Activated CD8-positive, alpha-beta T cell treated with anti-CD3 and anti-CD28 coated beads, Interleukin-2, amount 10 ng/mL, durations not matched to agents 7 days and 5 days (primary cell): ENCODE measurements at places on chromosomes 6 and 20.

GRCh38 chr6:14211562-14211942, 94.0 kb downstream of the CD83 start:
- H3K4me1 ChIP-seq, result peaks cover 19% of the 10 kb centered on the region
- no peaks in the 10 kb centered on the region for H3K27me3 ChIP-seq
- DNase-seq, result peak; percentile 40
- peak overlapping the region; percentile 80 for H3K4me3 ChIP-seq
- peaks cover 2% of the 10 kb centered on the region for H3K36me3 ChIP-seq
- peak overlapping the region; percentile 85 for H3K27ac ChIP-seq

- no peak overlapping the region for H3K4me3 ChIP-seq
- no peaks in the 10 kb centered on the region for H3K36me3 ChIP-seq
- no peak overlapping the region for H3K27ac ChIP-seq
- DNase-seq, result no peak
Observed at GRCh38 chr6:147808640-147809039, 300.1 kb downstream of the SAMD5 start.

GRCh38 chr6:166619912-166620311, 7.1 kb downstream of the RPS6KA2 start:
- no peaks in the 10 kb centered on the region for H3K36me3 ChIP-seq
- no peaks in the 10 kb centered on the region for H3K4me1 ChIP-seq
- DNase-seq, result no peak
- H3K4me3 ChIP-seq, result no peak overlapping the region
- no peak overlapping the region for H3K27ac ChIP-seq
- peaks cover 20% of the 10 kb centered on the region for H3K27me3 ChIP-seq

DNA sequence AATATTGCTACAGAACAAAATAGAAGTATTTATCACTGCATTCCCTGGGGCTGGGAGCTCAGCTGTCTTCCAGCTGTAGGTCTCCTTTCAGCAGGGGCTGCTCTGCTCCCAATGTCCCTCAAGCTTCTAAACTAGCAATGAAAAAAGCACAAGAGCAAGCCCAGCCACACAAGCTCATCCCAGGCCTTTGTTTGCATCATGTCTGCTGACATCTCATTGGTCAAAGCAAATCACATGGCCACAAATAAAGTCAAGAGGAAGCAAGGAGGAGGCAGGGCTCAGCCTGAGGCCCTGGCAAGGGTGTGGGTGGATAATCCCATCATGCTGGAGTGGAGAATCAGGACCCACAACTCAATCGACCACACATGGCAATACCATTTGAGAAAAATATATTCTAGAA, 2.2 kb upstream of the BFSP1 start:
- H3K27me3 ChIP-seq, result peaks cover 25% of the 10 kb centered on the region
- H3K27ac ChIP-seq, result no peak overlapping the region
- peaks cover 39% of the 10 kb centered on the region for H3K4me1 ChIP-seq
- DNase-seq, result peak; percentile 44
- H3K36me3 ChIP-seq, result no peaks in the 10 kb centered on the region

GRCh38 chr6:108727966-108728730, 120.1 kb upstream of the ARMC2 start:
- no peak overlapping the region for H3K4me3 ChIP-seq
- no peaks in the 10 kb centered on the region for H3K4me1 ChIP-seq
- H3K27me3 ChIP-seq, result peaks cover 6% of the 10 kb centered on the region
- no peak for DNase-seq

DNA sequence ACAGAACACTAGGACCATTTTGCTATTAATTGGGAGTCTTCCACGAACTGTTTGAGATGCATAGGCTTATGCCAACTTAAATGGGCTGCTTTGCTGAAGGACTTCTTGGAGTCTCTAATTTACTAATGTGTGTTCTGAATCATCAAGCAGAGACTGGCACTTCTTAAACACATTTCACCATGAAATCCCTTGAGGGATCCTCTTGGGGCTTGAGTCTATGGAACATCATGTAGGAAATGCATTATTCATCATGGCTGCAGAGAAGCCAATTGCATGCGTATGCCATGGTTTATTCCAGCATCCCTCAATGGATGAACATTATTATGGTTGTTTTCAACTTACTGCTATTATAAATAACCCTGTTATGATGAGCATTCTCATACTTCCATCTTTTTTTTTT, 73.4 kb downstream of the FGD2 start:
- peaks cover 9% of the 10 kb centered on the region for H3K27me3 ChIP-seq
- no peak overlapping the region for H3K4me3 ChIP-seq
- no peak for DNase-seq
- H3K36me3 ChIP-seq, result no peaks in the 10 kb centered on the region

- DNase-seq, result no peak
- peaks cover 2% of the 10 kb centered on the region for H3K27me3 ChIP-seq
- H3K4me1 ChIP-seq, result peaks cover 40% of the 10 kb centered on the region
Observed at GRCh38 chr20:49583669-49584417, 15.9 kb upstream of the PTGIS start.

DNA sequence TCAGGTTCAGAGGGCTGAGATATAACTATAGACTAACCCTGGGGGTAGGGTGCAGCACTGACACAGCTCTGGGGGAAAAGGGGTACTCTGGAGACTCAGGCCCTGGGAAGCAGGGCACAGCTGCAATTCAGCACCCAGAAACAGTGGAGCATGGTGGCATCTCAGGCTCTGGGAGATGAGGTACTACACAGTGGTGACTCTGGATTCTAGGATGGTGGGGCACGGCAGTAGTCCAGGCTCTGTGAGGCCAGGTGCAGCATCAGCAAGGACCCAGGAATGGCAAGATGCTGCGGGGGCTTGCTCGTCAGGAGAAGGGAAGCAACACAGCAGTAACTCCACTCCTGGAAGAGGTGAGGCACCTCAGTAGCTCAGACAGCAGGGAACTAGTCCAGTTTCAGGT, 271.5 kb upstream of the MOCS1 start:
- no peak for DNase-seq
- no peaks in the 10 kb centered on the region for H3K36me3 ChIP-seq
- H3K27me3 ChIP-seq, result peaks cover 7% of the 10 kb centered on the region
- no peak overlapping the region for H3K27ac ChIP-seq

GRCh38 chr6:34130862-34131261, 15.0 kb downstream of the GRM4 start:
- H3K4me1 ChIP-seq, result no peaks in the 10 kb centered on the region
- no peak for DNase-seq
- no peaks in the 10 kb centered on the region for H3K36me3 ChIP-seq
- no peak overlapping the region for H3K4me3 ChIP-seq

GRCh38 chr6:123402052-123402451, 234.7 kb downstream of the TRDN start:
- H3K36me3 ChIP-seq, result no peaks in the 10 kb centered on the region
- H3K27me3 ChIP-seq, result no peaks in the 10 kb centered on the region
- H3K27ac ChIP-seq, result no peak overlapping the region

- DNase-seq, result no peak
- H3K36me3 ChIP-seq, result peaks cover 74% of the 10 kb centered on the region
- H3K4me3 ChIP-seq, result no peak overlapping the region
- peak overlapping the region; percentile 81 for H3K27ac ChIP-seq
Observed at GRCh38 chr6:130525408-130525807, 159.6 kb downstream of the TMEM200A start.

DNA sequence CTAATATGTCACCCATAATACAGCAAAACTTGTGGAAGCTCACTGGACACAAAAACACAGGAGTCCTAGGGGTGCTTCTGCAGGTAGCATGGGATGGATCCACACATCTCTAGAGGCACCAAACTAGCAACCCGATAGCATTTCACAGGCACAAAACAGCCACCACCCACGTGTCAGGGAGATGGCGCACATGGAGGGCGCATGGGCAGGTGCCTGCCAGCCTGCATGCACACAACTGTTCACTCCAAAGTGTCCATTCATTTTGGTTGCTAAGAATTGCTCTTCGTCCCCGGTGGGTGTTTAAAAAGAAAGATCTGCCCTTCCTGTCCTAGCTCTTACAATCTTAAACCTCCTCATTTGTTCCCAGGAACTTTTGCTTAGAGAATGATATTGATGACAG, 171.3 kb downstream of the SYNDIG1 start:
- H3K4me1 ChIP-seq, result no peaks in the 10 kb centered on the region
- H3K4me3 ChIP-seq, result no peak overlapping the region

GRCh38 chr6:9914951-9915350, 499.9 kb downstream of the TFAP2A start:
- no peak overlapping the region for H3K4me3 ChIP-seq
- no peaks in the 10 kb centered on the region for H3K27me3 ChIP-seq
- no peaks in the 10 kb centered on the region for H3K36me3 ChIP-seq
- DNase-seq, result no peak
- H3K27ac ChIP-seq, result no peak overlapping the region

DNA sequence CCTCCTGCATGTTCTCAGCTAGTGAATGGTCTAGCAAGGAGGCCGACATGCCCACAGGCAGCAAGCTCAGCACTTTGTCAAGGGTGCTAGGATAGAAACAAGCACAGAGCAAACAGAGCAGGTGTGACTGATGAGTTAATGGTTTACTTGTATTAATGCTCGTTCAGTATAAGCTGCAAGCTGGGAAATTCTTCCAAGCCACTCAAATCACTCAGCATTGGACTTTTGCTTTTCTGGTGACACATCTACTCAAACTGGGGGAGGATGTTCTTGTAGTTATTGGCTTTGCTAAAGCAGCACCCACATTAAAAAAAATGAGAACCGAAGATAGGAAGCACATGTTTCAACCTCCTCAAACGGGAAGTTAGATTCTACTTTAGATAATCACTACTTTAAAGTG, 43.1 kb upstream of the NEDD9 start:
- peaks cover 72% of the 10 kb centered on the region for H3K36me3 ChIP-seq
- peak overlapping the region; percentile 70 for H3K27ac ChIP-seq
- H3K27me3 ChIP-seq, result no peaks in the 10 kb centered on the region
- peak; percentile 29 for DNase-seq

DNA sequence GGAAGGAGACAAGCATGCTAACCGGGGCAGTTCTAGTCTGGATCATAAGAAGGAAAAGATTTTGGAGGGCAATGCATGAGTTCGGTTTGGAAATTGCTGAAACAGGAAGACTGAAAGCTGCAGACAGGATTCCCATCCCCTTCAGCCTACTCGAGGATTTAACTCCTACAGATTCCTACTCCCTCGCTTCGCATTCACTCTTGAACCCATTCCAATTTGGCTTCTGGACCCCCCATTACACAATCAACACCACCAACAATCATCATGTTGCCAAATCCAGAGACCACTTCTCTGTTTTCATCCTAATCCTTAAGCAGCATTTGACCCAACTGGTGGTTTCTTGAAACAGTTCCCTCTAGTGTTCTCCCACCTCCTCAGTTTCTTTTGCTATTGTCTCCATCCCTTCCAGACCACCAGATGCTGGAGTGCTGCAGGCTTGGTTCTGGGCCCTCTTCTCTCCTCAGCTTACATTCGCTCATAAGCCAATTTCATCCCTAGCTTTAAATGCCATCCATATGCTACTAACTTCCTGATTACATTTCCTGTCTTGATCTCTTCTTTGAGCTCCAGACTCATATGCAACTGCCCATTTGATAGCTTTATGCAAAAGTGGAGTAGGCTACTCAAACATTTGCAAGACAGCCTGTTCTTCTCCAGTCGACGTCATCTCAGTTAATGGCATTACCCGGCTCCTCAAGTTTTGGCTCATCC, 66.5 kb downstream of the DTNBP1 start:
- H3K27me3 ChIP-seq, result no peaks in the 10 kb centered on the region
- no peak overlapping the region for H3K27ac ChIP-seq
- no peak for DNase-seq

- H3K36me3 ChIP-seq, result no peaks in the 10 kb centered on the region
- no peak overlapping the region for H3K27ac ChIP-seq
- peaks cover 4% of the 10 kb centered on the region for H3K27me3 ChIP-seq
- H3K4me3 ChIP-seq, result no peak overlapping the region
- no peaks in the 10 kb centered on the region for H3K4me1 ChIP-seq
- no peak for DNase-seq
Observed at GRCh38 chr20:48006036-48006833, 221.0 kb upstream of the SULF2 start.

DNA sequence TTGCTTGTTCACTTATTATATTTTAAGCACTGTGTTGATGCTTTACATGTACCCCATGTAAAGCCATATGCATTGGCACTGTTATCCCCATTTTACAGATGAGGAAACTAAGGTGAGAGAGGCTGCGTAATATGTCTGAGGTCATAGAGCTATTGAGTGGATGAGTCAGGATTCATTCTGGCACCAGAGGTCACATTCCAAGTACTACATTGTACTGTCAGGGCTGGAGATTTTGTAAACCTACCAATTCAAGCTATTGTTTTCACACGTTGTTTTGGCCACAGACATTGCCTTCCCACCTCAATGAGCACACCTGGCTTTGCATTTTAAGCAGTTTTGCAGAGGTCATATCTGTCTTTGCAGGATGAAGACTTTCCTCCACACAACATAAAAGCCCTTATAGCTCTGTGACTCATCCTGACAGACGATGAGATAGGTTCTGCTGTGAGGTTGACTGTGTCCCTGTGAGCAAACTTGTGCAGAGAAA, 33.2 kb downstream of the ANKS1A start:
- peaks cover 2% of the 10 kb centered on the region for H3K36me3 ChIP-seq
- no peak overlapping the region for H3K27ac ChIP-seq
- no peak for DNase-seq
- H3K4me3 ChIP-seq, result no peak overlapping the region
- peaks cover 8% of the 10 kb centered on the region for H3K4me1 ChIP-seq
- H3K27me3 ChIP-seq, result peaks cover 17% of the 10 kb centered on the region

- DNase-seq, result no peak
- peaks cover 5% of the 10 kb centered on the region for H3K4me1 ChIP-seq
- peaks cover 51% of the 10 kb centered on the region for H3K27me3 ChIP-seq
- H3K4me3 ChIP-seq, result no peak overlapping the region
Observed at GRCh38 chr6:34152806-34153520, 7.1 kb upstream of the GRM4 start.

GRCh38 chr20:36604952-36605398, 604 bp upstream of the RAB5IF start:
- H3K4me3 ChIP-seq, result peak overlapping the region; percentile 98
- DNase-seq, result peak; percentile 67
- H3K27me3 ChIP-seq, result no peaks in the 10 kb centered on the region
- peaks cover 31% of the 10 kb centered on the region for H3K4me1 ChIP-seq
- H3K27ac ChIP-seq, result peak overlapping the region; percentile 98
- peaks cover 37% of the 10 kb centered on the region for H3K36me3 ChIP-seq

DNA sequence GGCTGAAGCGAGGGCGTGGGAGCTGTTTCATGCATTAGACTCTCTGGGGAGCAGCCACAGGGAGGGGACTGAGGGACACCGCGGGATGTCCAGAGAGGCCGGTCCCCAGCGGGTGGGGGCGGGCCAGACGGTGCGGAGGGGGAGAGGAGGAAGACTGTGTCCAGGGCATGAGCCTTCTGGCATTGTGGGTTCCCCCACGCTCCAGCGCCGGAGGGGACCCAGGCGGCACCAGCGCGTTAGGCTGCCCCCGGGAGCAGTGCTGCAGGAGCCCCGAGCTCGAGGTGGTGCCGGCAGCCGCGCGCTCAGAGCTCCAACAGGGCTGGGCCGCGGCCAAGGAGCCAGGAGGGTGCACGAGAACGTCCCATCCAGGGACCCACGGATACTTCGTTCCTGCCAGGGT, 14.4 kb downstream of the SLC22A3 start:
- H3K27me3 ChIP-seq, result peaks cover 12% of the 10 kb centered on the region
- no peak overlapping the region for H3K4me3 ChIP-seq
